ENCODE measurements at places on chromosomes 6 and 20. TPM values are rescaled to one million over a fixed set of nuclear protein-coding genes. Genes with fewer than 3 reads are reported as not detected.
A peak's percentile ranks its signal among the peaks of the same experiment; 100 is the strongest.

SLC17A4 gene
- not detected for total RNA-seq

COL11A2 gene
- 0.63 TPM for total RNA-seq

- no peak overlapping the region for H3K27ac ChIP-seq
- H3K36me3 ChIP-seq: no peaks in the 10 kb centered on the region
- no peaks in the 10 kb centered on the region for H3K27me3 ChIP-seq
- no peak for DNase-seq
- no peaks in the 10 kb centered on the region for H3K4me1 ChIP-seq
Measured at GRCh38 chr6:124738482-124738881, 223.8 kb upstream of the RNF217 start.

- H3K36me3 ChIP-seq: no peaks in the 10 kb centered on the region
- no peaks in the 10 kb centered on the region for H3K27me3 ChIP-seq
- H3K27ac ChIP-seq: peak overlapping the region; percentile 41
Measured at GRCh38 chr20:44532981-44533331, 11.1 kb upstream of the SERINC3 start.

GRCh38 chr20:44626278-44626677 is 25.2 kb downstream of the ADA start:
- no peak overlapping the region for H3K4me3 ChIP-seq
- peaks cover 11% of the 10 kb centered on the region for H3K36me3 ChIP-seq
- no peak overlapping the region for H3K27ac ChIP-seq
- DNase-seq: no peak
- H3K4me1 ChIP-seq: no peaks in the 10 kb centered on the region

- no peaks in the 10 kb centered on the region for H3K27me3 ChIP-seq
- H3K4me1 ChIP-seq: no peaks in the 10 kb centered on the region
- no peak overlapping the region for H3K27ac ChIP-seq
- H3K36me3 ChIP-seq: no peaks in the 10 kb centered on the region
Measured at GRCh38 chr6:71656121-71656520, 230.2 kb upstream of the RIMS1 start.

- H3K36me3 ChIP-seq: no peaks in the 10 kb centered on the region
- H3K4me1 ChIP-seq: peaks cover 48% of the 10 kb centered on the region
- peak overlapping the region; percentile 92 for H3K27ac ChIP-seq
- H3K4me3 ChIP-seq: no peak overlapping the region
- DNase-seq: peak; percentile 91
- H3K27me3 ChIP-seq: no peaks in the 10 kb centered on the region
Measured at GRCh38 chr6:159984268-159984786, 15.4 kb downstream of the IGF2R start.

DNA sequence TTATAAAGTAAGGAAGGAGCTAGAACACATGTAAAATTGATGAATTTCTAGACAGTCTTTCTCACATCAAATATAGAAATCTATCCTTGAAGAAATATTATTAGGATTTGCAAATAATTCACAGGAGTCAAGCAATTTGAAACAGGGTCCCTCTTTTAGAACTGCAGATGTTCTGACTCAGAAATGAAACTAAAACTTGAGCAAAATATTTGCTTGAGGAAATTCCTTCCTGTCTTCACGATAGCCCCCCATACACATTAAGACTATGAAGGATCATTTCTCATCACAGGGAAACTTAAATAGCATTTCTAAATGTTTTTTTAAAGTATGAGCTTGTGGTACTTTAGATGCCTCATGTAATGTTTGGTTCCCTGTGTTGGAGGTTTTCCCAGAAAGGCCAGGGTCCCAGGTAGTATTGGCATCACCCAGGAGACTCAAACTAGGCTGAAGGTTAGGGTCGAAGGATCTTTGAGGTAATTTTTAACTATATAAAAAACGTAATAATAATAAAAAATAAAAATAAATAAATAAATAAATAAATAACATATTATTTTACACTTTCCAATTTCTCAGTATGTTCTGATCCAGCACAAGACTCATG is 144.0 kb upstream of the TBX18 start:
- H3K27me3 ChIP-seq: peaks cover 29% of the 10 kb centered on the region
- DNase-seq: no peak
- no peak overlapping the region for H3K4me3 ChIP-seq
- no peaks in the 10 kb centered on the region for H3K36me3 ChIP-seq
- no peak overlapping the region for H3K27ac ChIP-seq
- no peaks in the 10 kb centered on the region for H3K4me1 ChIP-seq

GRCh38 chr6:17059850-17060249 is 42.0 kb upstream of the STMND1 start:
- no peaks in the 10 kb centered on the region for H3K36me3 ChIP-seq
- H3K4me1 ChIP-seq: peaks cover 17% of the 10 kb centered on the region
- H3K4me3 ChIP-seq: no peak overlapping the region
- no peak for DNase-seq
- H3K27me3 ChIP-seq: no peaks in the 10 kb centered on the region
